ENCODE measurements at places on chromosomes 1 and 21.
A peak's percentile ranks its signal among the peaks of the same experiment; 100 is the strongest.

GRCh38 chr1:88784551-88784950 lies 100.5 kb downstream of the PKN2 start:
- no peaks in the 10 kb centered on the region for H3K4me1 ChIP-seq
- H3K4me3 ChIP-seq: no peak overlapping the region
- H3K27ac ChIP-seq: no peak overlapping the region
- H3K27me3 ChIP-seq: no peaks in the 10 kb centered on the region
- H3K36me3 ChIP-seq: no peaks in the 10 kb centered on the region

DNA sequence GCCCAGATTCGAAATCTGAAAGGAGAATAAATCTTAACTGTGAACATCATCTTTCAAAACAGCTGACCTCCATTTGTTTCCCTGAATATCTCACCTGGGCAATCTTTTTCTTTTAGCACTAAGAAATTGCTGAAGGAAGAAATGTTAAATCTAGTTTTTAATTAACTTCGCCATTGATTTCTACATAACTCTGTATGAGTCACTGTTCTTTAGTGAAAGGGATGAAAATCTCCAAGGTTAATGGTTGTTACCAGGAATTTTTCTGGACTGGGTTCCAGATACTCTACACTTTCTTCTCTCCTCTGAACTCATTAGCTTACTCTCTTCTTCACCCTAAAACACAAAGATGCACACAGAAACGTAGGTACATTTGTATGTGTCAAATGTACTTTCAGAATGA lies 235.7 kb downstream of the BACH1 start:
- no peak overlapping the region for H3K27ac ChIP-seq
- no peaks in the 10 kb centered on the region for H3K4me1 ChIP-seq
- DNase-seq: no peak

GRCh38 chr1:78913950-78914349 lies 92.6 kb downstream of the ADGRL4 start:
- H3K27ac ChIP-seq: no peak overlapping the region
- DNase-seq: no peak
- H3K27me3 ChIP-seq: no peaks in the 10 kb centered on the region
- H3K4me1 ChIP-seq: no peaks in the 10 kb centered on the region

DNA sequence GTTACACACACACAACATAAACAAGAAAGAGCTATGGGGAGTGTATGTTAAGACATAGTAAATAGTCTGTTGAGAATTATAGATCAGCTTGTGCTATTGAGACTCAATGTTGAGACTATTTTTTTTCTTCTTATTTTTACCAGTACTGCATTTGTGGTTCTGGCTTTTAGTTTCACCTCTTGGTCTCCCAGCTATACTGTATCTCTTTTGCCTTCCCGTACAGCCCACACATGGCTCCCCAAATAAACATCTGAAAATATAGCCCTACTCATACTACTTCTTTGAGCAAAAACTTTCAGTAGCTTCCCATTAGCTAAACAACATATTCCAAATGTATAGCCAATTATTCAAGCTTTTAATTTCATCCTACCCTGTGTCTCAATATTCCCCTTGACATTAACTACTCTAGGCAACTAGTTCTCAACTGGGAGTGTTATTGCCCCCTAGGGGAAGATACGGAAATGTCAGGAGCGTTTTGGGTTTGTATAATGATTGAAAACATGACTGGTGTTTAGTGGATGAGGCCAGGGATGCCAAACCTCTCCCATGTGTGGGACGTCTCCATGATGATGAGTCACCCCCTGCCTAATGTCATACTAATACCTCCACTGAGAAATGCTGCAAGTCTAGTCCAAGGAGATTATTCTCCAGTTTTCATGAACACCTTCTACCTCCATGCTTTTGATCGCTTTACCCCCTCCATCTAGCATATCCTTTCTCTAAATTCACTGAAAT lies 6.8 kb downstream of the RPE65 start:
- H3K27ac ChIP-seq: no peak overlapping the region
- no peak overlapping the region for H3K4me3 ChIP-seq
- no peaks in the 10 kb centered on the region for H3K27me3 ChIP-seq
- no peaks in the 10 kb centered on the region for H3K36me3 ChIP-seq
- peak; percentile 30 for DNase-seq

GRCh38 chr1:79530476-79530875 lies 523.9 kb upstream of the ADGRL4 start:
- no peak for DNase-seq
- H3K27me3 ChIP-seq: no peaks in the 10 kb centered on the region
- H3K27ac ChIP-seq: no peak overlapping the region
- no peaks in the 10 kb centered on the region for H3K4me1 ChIP-seq
